GM23338 (cell line): ENCODE measurements at places on chromosomes 6 and 20. TPM values are rescaled to one million over a fixed set of nuclear protein-coding genes. Genes with fewer than 3 reads are reported as not detected.

DNA sequence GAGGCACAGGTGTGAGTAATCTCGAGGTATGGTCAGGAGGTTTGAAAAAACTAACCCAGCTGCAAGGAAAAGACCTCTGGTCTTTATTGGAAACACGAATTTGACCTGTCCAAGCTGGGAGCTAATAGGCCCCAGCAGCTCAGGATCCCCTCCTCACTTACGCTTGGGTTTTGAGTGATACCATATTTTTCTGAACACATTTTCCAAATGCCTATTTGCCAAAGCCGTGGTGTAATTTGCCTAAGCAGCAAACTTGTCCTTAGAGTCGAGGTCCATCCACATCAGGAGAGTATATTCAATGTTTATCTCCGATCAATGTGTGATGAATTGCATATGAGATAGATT, 128.0 kb downstream of the BCAS1 start:
- no peak overlapping the region for H3K4me3 ChIP-seq
- no peaks in the 10 kb centered on the region for H3K36me3 ChIP-seq
- peaks cover 35% of the 10 kb centered on the region for H3K4me1 ChIP-seq

DNA sequence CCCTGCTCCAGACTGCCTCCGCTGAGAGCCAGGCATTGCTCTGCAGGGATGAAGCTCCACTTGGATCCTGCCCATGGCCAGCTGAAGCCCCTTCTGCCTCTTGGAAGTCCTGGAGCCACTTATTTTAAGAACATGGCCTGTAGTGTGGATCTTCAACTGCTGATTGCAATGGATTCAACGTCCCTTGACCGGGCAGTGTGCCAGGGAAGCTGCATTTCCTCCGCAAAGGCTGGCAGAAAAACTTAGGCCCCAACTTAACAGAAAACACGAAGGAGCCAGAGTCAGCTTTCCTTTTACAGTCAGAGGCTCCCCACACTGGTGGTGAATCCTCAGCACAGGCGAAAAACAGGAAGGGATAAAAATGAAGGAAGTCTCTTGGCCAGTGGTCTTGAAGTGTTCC, 26.3 kb upstream of the FOXQ1 start:
- no peak for DNase-seq
- 0 out of 2 replicates have a peak, but pooled peaks cover 8% of the 10 kb centered on the region for H3K4me1 ChIP-seq
- no peaks in the 10 kb centered on the region for H3K27me3 ChIP-seq

DNA sequence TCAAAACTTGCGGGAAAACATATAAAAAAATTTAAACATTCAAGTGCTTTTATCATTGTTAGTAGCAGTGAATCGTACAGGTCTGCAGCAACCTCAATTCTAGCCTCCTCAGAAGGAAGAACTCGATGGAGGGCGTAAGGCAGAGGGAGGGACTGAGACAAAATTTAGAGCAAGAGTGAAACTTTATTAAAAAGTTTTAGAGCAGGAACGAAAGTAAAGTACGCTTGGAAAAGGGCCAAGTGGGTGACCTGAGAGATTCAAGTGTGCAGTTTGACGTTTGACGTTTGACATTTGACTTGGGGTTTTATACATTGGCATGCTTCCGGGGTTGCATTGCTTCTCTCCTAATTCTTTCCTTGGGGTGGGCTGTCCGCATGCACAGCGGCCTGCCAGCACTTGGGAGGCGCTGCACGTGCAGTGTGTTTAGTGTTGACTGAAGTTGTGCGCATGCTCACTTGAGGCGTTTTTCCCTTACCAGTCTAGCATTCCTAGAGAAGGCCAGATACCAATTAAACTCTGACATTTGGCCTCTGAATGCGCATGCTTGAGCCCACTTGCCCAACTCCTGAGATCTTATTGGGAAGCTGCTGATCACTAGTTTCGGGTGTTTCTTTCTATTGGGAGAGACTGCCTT, 82.6 kb downstream of the TBX18 start:
- no peak overlapping the region for H3K27ac ChIP-seq
- no peaks in the 10 kb centered on the region for H3K36me3 ChIP-seq
- no peak overlapping the region for H3K4me3 ChIP-seq
- H3K4me1 ChIP-seq: no peaks in the 10 kb centered on the region
- DNase-seq: no peak

PAK5 gene
- 1.1 and 1.2 TPM in 2 replicates for total RNA-seq

CPNE5 gene
- total RNA-seq: 0.12 and 0.14 TPM in 2 replicates

PTK7 gene
- total RNA-seq: 121 and 147 TPM in 2 replicates
